ENCODE measurements at places on chromosomes 2 and 18. TPM values are rescaled to one million over a fixed set of nuclear protein-coding genes. Genes with fewer than 3 reads are reported as not detected.

MBOAT2 gene
- 30.8 TPM for total RNA-seq

CCDC85A gene
- total RNA-seq = 0.05 TPM

SAG gene
- not detected for total RNA-seq

CABLES1 gene
- total RNA-seq = 12.6 TPM

LHCGR gene
- not detected for total RNA-seq

WDR35 gene
- total RNA-seq = 21.6 TPM

SPP2 gene
- total RNA-seq = not detected

LYG1 gene
- 2.0 TPM for total RNA-seq

ST8SIA5 gene
- total RNA-seq = not detected

SLC11A1 gene
- total RNA-seq = 0.24 TPM

ARHGAP15 gene
- total RNA-seq = not detected
